ENCODE measurements at places on chromosomes 2 and 18. TPM values are rescaled to one million over a fixed set of nuclear protein-coding genes. Genes with fewer than 3 reads are reported as not detected.

GRCh38 chr2:118807668-118808428, 39.6 kb downstream of the EN1 start:
- no peak for DNase-seq

REG1B gene
- total RNA-seq = not detected

DNA sequence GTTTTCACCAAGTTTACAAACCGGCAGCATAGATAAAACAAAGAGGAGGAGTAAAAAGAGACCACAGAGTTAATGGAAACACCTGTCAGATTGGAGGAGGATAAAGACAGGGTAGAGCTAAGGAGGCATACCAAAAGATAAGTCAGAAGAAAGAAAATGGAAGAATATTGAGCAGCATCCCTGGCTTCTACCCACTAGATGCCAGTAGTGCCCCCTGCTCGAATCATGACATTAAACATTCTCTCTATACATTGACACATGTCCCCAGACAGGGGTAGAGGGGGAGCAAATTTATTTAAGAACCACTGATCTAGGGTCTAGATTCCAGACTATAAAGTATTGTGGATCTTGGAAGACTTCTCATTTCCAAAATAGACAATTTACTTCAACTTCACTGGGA, 159.8 kb upstream of the ETAA1 start:
- no peak for DNase-seq

NXPH2 gene
- 6.9 TPM for total RNA-seq

DNA sequence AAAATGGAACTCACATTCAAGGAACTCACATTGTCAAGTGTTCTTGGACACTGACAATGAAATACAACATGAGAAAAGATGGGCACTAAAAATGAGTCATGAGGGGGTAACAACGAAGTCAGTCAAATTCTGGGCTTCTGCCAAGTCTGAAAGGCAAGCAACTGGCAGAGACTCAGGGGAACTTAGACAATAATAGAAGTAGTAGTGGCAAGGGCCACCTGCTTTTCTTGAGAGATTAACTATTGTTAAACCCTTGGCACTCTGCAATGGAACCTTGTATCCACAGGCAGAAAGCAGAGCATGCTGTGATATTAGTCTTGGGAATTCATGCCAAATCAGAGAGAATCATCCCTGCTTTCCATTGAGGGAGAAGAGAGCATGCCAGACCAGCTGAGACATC, 382.6 kb upstream of the CDH2 start:
- DNase-seq = no peak

SCTR gene
- not detected for total RNA-seq

DSEL gene
- total RNA-seq = 20.6 TPM

DNA sequence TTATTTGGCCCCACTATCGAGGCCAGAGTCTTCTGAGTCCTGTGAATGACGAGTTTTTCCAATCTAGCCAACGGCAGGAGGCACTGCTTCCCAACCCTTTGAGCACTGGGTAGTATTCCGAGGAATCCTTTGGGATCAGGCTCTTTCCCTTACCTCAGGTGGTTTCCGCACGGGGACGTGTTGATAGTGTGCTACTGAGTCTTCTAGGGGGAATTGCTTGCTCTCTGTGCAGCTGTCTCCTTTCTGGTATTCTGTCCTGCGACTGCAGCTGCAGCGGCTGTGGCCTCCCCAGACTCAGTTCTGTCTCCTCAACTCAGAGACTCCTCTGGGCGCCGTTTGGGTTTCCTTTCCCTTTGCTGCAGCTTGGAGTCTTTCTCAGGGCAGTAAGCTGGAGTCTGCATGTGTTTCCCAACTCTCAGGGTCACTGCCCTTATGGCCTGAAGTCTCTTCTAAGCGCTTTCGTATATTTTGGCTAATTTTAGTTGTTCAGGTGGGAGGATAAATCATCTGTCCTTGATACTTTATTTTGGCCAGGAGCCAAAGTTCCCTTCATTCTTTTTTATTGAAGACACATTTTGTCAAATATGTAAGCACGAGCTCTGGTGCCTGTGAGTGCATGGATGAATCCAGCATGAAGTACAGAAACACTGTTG, 118.4 kb downstream of the MAP4K4 start:
- no peak for DNase-seq

DNA sequence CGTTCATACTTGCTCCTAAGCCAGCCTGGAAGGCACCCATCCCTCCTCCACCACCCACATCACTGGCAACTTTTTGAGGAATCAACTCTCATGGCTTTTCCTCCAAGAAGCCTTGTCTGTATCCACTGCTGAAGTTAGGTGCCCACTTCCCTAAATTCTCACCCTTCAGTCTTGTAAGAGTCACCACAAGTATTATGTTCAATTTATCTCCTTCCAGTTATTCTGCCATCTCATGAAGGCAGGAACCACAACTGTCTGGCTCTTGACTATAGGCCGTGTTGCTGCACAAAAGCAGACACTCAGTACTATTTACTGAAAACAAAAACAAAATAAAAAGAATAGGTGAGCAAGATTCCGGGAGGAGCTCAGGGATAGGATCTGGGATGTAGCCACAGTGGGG, 234.8 kb downstream of the CYRIA start:
- DNase-seq = no peak

- no peak for DNase-seq
Measured at GRCh38 chr18:62138461-62139235, 48.2 kb downstream of the PIGN start.

DNA sequence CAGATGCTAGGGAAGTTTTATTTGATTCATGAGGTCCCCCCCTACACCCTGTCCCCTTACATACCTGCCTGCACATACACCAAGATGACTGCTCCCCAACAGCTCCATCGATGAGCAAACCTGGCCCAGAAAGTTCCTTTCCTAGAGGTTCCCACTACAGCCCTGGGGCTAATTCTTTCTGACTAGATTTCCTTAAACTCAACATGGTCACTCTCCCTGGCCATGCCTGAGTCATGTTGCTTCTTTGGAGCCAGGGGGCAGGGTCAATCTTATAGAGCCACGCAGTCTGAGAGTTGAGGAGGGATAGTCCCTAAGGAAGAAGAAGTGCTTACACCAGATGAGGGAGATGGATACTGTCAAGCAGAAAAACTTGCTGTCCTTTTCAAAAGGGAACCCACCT, 67.7 kb upstream of the GLI2 start:
- DNase-seq = no peak

DNA sequence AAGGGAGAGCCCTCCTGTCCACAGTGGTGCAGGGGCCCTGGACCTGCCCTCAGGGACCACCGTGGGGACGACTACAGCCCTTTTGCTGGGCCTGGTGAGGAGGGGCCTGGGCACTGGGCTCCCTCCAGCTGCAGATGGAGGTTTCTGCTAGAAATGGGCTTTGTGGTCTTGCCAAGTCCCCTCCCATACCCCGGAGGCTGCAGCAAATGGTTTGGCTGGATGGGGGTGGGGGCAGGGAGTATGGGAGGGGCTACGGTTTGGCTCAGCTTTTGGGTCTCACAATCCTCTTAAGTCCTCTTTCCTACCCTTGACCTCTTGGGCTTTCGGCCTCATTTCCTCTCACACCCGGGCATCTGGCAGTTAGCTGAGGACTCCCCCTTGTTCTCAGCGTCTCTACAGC, 21.7 kb downstream of the TET3 start:
- DNase-seq = no peak

GRCh38 chr2:44291281-44292248, 16.3 kb downstream of the SLC3A1 start:
- no peak for DNase-seq

GRCh38 chr2:239953418-239954061, 71.6 kb downstream of the NDUFA10 start:
- DNase-seq = no peak

PFN4 gene
- total RNA-seq = not detected

CPO gene
- total RNA-seq = 1.9 TPM

DNA sequence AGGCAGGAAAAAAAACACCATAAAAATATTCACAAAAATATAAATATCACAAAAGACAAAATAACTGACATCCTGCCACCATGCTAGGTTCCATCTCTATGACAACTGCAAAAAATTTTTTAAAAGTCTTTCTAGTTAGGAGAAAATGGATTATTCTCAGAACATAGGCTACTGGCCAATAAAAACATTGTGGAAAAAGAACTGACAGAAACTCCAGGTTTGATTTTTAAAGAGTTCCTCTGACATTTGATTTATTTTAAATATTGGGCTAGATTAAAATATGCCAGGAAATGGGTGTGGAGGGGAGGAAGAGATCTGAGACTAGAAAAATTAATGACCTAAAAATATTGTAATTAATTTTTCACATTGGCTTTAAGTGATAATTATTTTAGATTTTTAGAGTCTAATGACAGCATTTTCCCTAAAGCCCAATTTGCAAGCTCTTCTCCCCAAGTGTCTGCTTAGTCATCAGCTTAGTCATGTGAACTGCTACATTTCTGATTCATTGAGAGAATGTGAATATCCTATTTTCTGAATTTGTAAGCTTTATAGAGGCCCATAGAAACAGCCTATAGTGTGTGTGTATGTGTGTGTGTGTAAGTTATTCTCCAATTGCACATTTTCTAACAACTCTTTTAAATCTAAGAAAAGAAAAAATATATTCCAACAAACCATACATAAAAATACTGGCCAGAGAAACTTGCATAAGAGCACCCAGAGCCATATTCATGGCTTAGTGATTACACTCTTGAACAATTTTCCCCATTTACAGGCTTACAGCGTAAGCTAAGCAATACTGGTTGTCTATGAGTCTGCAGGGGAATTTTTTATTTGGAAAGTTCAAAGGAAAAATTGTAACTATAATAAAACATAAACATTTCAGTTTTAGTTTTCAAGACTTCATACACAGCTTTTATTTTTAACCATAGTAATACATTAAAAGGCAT, 48.4 kb downstream of the TMEFF2 start:
- no peak for DNase-seq

PXDN gene
- total RNA-seq = 131 TPM

GRCh38 chr2:27653397-27653796, 10.0 kb downstream of the SUPT7L start:
- no peak for DNase-seq

DNA sequence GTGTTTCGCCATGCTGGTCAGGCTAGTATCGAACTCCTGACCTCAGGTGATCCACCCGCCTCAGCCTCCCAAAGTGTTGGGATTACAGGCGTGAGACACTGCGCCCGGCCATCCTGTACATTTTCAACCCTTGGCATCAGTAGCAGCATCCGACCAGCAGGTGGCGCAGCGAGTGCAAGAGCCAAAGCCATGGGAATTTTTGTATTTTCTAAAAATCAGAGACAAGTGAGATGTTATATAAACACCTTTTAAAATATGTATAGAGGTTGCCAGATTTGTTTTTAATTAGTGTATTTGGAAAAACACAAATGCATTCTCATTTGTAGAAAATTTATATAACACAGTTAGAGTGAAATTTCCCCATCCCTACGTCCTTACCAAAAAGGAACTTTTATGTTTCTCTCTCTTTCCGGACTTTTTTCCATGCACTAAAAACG, 36.8 kb downstream of the MOGAT1 start:
- no peak for DNase-seq

RGPD4 gene
- 0.08 TPM for total RNA-seq

DNA sequence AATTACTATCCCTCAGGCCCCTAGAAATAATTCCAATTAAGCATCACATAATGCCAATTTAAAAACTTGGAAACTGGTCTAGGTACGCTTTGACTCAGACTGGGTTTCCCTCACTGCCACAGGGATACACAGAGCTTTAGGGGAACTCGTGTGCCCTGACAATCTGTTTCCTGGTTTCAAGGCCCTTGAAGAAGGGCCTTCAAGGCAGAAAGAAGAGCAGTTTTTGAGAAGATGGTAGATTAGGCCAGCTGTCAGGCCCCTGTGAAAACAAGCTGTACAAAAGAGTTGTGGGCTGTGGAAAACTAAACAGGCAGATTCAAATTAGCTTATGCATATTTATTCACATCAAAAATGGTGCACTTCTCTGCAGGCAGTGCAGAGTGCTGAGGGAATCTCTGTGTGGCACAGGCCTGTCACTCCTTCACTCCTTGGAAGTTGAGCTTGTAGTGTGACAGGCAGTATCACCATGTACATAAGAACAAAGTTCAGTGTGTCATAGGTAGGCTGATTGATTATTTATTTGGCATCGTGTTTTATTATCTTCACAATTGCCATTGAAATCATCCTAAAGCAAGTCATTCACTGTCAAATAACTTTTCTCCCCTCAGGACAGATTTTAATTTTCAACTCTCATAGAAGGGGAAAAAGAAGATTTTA, 614.4 kb upstream of the GYPC start:
- no peak for DNase-seq

CD226 gene
- total RNA-seq = not detected

CNGA3 gene
- not detected for total RNA-seq

DNA sequence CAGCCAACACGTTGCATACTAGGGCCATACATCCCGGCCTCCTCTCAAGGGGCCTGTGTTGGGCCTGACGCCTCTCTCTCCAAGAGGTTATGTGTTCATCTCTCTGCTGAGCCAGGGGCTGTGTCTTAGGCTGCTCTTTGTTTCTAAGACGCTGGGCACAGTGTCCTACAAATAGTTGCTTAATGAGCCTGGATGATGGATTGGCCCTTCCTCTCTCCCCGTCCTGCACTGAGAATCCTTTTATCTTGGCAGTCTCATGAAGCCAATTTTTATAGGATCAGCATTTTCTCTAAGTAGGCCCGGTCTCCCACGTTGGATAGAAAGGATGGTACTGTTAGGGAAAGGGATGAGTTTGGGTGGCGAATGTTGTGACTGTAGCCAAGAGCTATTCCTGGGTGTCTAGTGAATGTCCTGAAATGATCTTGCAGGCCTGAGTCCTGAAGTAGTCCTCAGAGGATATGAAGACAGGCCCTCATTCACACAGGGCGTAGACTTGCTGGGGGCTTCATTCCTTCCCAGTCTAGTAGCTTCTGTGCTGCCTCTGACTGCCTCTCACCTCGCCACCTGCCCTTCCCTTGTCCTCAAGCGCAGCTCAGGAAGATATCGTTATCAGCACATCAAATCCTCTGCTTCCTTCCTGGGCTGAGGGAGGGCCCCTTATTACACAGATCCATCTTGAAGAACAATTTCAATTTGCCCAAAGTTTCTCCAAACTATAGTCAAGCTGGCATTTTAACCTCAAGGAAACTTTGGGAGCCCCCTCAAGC, 8.8 kb downstream of the LBH start:
- no peak for DNase-seq

GRCh38 chr2:101718479-101718878, 21.0 kb downstream of the MAP4K4 start:
- DNase-seq = no peak

DNA sequence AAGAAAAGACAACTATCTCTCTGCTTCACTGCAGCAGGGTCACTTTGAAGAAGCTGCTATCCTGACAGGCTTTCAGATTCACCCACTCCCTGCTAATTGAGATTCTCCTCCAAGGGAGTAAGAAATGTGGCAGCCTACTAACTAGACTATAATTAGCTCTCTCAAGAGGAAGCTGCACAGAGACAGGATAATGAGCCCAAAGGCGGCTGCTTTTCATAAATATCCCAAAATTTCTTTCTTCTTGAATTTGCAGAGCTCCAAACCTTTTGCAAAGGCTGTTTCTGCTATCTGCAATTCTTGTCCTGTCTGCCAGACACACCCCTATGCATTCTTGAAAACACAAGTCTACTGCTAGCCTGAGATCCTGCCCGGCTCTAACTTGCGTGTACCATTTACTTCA, 54.0 kb upstream of the RNU4ATAC start:
- no peak for DNase-seq

G6PC2 gene
- not detected for total RNA-seq

Data from H1 (cell line).